Activated T-helper 1 cell treated with Interleukin-2 at 50 U/mL for 16 hours (primary cell): ENCODE measurements at places on chromosomes 6 and 20.

- no peak for DNase-seq
These were observed 389.2 kb upstream of the CITED2 start for GRCh38 chr6:139763468-139764210.

DNA sequence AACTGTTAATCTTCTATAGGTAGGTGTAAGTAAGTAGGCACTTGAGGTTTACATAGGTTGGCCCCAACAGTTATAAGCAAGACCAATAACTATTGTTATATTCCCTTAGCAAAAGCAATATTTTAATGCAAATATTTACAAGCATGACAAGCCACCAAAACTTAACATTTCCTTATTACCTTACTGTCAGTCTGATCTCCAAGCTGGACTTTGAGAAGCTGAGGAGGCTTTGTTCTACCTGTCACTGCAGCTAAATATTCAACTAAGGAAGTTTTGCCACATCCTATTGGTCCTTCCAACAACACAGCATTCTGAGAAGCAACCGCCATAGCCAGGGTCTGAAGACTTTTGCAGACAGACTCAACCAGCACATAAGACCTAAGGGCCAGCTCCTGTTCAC, 29.6 kb downstream of the MDN1 start:
- DNase-seq, result no peak

- DNase-seq, result no peak
These were observed 23.0 kb upstream of the BMP5 start for GRCh38 chr6:55898342-55898741.

GRCh38 chr6:105326833-105327770, 75.8 kb downstream of the PREP start:
- no peak for DNase-seq

DNA sequence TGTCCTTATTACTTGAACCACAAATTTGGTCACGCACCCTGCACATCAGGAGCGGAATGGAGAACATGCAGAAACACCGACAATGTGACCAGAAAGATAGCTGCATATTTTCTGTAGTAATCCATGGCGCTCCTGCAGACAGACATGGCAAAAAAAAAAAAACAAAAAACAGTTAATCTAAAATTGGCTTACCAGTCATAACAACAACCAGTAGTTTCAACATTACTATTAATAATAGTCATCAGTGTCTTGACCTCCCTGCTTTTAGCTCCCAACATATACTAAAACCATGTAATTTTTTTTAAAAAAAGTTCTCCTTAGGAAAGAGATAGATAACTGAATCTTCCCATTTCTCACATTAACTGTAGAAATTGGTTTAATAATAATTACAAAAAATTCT, 6.8 kb downstream of the CGA start:
- DNase-seq, result no peak

DNA sequence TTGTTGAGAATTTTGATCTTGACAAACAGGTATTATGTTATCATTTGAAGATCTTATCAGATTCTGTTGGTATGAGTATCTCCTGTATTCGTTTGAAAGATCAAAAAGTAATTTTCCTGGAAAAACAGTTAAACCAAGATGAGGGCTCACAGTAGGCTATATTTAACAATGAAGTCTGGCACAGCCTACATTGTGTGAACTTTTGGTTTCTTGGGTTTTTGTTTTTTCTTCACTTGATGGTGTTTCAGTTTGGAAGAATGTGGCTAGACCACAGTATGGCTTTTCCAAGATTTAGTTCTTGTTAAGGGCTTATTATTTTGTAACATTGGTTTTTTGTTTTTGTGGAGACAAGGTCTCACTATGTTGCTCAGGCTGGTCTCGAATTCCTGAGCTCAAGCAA, 306.4 kb downstream of the CDKAL1 start:
- no peak for DNase-seq

- no peak for DNase-seq
These were observed 329.7 kb downstream of the MAFB start for GRCh38 chr20:40359131-40359912.

DNA sequence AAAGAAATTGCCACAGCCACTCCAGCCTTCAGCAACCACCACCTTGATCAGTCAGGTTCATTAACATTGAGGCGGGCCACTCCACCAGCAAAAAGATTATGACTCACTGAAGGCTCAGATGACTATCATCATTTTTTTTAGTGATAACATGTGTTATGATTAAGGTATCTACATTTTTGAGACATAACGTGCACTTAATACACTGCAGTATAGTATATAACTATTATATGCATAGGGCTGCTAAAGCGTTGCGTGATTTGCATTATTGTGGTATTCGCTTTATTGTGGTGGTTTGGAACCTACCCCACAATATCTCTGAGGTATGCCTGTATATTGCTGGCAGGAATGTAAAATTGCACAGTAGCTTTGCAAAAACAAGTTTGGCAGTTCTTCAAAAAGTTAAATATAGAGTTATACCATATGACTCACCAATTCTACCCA, 6.8 kb upstream of the RIPK1 start:
- DNase-seq, result no peak
